ENCODE measurements at places on chromosomes 1 and 21.

- no peak for DNase-seq
Observed at GRCh38 chr21:45538381-45539045, 3.7 kb downstream of the SLC19A1 start.

GRCh38 chr1:156464825-156465452 is 35.6 kb downstream of the MEF2D start:
- no peak for DNase-seq

GRCh38 chr1:74771913-74772515 is 39.1 kb downstream of the TYW3 start:
- no peak for DNase-seq

DNA sequence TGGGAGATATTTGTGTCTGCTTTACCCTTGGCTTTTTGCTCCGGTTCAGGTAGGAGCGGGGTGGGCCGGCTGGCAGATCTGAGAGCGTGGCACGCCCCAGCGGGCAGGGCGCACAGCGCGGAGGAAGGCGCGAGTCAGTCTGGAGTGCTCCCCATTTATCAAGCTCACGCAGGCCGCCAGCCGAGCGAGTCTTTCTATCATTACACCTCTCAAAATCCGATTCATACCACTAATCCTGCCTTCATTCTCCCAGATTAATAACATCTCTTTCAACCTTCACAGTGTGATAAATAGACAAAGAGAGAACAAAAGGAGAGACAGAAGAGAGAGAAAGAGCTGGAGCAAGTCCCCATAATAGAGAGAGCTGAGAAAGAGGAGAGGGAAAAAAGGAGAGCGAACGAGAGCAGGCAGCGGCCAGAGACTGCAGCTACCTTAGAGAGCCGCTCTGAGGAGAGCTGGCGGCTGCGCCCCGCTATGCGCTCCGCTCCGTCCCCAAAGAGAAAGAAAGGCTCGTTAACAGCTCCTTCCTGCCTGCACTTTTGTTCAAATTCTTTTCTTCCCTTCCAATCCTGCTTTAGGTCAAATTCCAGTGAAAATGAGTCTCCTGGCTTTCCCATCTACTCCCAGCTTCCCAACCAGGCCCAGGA is 48.0 kb downstream of the DMAP1 start:
- DNase-seq = no peak

- peak; percentile 24 for DNase-seq
Observed at GRCh38 chr1:226798427-226799411, 59.6 kb upstream of the ITPKB start.

DNA sequence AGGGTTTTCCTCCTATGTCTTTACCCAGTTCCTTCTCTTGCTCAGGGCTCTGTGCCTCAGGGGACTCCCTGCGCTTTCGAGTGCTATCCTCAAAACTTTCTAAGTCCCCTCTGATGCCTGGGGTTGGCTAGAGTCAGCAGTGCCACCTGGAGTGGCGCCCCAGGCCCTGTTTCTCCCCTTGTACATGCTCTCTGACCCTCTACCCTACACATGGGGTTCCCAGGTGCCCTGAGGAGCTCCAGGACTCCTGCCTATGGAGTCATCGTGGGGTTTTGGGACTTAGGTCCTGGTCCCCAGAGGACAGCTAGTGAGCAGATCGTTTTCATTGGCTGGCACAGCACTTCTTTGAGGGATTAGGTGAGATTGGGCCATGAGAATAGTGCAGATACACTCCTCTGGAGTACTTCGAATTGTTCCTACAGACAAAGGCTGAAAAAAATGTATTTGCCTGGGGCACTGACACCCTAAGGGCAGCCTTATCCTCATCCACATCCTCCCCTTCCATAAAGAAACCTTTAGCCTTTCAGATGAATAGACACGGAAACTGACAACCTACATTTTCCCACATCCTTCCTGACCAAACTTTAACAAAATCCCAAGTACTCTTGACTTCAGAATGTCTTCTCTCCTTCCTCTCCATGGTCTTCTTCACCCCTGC is 41.5 kb downstream of the LGR6 start:
- no peak for DNase-seq
